ENCODE measurements at places on chromosomes 11 and 22.

DNA sequence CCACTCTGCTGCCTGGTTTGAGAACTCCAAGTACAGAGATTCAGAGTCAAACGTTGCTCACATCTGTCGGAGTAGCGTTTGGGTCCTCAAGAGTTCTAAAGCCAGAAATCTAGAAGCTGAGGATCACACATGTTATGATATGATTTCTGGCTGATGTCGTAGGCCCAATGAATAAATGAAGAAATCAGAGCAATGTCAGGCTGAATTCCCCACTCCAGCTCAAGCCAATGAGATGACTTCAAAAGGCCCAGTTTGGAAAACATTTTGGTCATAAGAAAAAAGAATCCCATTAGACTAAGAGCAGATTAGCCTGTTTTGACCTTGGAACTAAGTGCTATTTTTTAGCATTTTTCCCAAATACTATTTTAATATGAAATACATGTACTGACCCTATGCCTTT, 106.7 kb downstream of the ETS1 start:
- no peak for DNase-seq

GRCh38 chr11:58070585-58070984, 39.8 kb downstream of the OR6Q1 start:
- no peak for DNase-seq

GRCh38 chr22:35526333-35526979, 14.2 kb upstream of the RASD2 start:
- DNase-seq = no peak

DNA sequence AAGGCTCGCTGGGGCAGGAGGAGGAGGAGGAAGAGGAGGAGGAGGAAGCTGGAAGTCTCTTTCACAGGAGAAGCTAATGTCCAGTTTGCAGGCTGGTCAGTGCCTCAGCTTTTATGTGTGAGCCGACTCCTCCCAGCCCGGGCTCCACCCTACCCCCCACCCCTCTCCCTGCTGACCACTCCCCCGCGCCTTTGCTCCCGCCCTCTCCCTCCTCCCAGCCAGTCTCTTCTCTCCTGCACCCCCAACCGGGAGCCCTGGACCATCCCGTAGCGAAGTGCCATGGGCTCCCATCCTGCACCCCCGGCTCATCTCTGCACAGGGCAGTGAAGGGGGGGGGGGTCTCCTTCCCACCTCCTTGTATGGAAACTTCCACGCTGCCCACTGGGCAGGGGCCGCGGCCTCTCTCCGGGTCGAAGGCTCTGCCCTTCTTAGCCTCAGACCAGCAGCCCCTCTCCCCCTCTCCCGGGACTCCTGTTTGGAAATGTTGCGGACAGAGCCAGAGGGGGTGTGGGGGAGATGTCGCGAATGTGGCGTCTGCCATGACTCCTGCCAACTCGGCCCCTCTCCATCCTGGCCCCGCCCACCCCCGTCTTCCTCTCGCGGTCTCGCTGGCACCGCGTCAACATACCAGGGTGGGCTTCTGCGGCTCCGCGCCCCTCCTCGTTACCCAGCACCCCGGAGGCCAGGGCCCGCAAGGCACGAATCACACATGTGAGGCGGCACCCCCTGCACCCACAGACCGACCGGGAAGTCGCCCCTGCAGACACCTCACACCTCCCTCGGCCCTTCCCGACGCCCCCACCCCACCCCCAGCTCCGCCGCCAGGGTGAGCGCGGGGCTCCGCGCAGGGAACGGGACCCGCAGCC, 1.8 kb downstream of the IGF2 start:
- peak; percentile 52 for DNase-seq

- peak; percentile 79 for DNase-seq
Observed at GRCh38 chr11:58513747-58514367, 6.0 kb upstream of the OR5B21 start.

Measured in GM23248 (cell line).